SK-N-SH treated with all-trans-retinoic acid at 6 μM for 48 hours (cell line): ENCODE measurements at places on chromosomes 7 and 10.

- ATAC-seq = no peak
Observed at GRCh38 chr10:51743146-51743545, 43.8 kb upstream of the CSTF2T start.

GRCh38 chr7:115734641-115735040, 295.9 kb downstream of the TFEC start:
- no peak for ATAC-seq

DNA sequence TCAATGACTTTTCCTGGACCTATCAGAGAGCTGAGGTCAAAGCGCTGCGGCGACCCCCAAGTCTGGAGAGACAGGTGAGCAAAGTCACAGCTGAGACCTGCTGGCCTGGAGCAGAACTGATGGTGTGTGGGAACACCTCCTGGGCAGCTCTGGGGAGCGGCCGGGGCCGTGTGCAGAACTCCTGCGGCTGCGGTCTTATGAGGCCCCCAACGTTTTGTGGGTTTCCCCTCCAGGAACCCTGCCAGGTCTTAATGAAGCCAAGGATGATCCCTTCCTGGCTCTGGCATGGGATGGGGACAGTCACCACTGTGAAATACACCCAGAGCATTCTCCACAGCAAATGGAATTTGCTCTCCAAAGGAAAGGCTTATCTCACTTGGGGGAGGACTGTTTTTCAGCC, 26.1 kb downstream of the DPYSL4 start:
- no peak for ATAC-seq

DNA sequence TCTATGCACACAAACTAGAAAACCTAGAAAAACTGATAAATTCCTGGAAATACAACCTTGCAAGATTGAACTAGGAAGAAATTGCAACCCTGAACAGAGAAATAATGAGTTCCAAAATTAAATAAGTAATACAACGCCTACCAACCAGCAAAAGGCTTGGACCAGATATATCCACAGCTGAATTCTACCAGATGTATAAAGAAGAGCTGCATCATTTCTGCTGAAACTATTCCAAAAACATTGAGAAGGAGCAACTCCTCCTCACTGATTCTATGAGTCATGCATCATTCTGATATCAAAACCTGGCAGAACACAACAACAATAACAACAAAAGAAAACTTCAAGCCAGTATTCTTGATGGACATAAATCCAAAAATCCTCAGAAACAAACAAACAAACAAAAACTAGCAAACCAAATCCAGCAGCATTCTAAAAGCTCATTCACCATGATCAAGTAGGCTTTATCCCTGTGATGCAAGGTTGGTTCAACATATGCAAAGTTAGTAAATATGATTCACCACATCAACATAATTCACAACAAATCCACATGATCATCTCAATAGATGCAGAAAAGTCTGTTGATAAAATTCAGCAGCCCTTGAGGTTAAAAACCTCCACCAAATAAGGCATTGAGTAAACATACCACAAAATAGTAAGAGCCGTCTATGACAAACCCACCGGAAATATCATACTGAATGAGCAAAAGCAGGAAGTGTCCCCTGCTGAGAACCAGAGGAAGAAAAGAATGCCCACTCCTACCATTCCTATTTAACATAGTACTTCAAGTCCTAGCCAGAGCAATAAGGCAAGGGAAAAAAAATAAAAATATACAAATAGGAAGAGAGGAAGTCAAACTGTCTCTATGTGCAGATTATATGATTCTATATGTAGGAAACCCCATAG, 98.2 kb downstream of the PCDH15 start:
- ATAC-seq = no peak

DNA sequence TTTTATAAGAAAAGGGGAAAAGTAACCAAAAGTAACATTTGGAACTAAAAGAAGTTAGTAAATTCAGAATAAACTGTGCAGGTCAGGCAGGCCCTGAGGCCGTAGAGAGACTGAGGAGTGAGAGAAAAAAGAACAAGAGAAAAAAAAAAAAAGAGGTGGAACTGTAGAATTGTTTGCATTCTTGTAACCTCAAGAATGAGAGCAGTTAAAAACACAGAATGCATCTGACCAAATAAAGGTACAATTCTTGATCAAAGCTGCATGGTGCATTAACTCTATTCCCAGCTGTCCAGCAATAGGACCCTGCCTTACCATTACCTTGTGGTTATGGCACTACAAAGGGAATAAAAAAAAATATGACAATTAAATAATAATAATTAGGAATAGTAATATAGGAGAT, 170.1 kb upstream of the SEMA3A start:
- peak; percentile 64 for ATAC-seq

DNA sequence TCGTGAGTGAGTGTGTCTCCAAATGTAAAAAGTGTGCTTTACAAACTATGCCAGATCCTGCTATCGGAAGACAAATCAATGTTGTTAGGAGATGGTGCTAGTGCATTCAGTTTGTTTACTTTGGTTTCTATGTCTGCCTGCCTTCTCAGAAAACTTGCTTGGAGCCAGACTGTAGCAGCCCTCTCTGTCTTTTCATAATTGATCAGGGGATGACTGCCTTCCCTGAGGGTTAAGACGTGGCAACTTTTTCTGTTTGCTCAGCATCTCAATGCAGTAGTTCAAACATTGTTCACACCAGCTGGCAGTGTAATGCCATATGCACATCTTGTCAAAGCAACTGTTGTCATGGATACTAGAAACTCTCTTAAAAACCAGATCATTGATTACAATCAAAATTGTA, 118.5 kb downstream of the FOXP2 start:
- ATAC-seq = no peak

- no peak for ATAC-seq
Observed at GRCh38 chr7:143383642-143383957, 2.5 kb downstream of the ZYX start.

- ATAC-seq = no peak
Observed at GRCh38 chr7:5690931-5691473, 90.5 kb downstream of the RNF216 start.

DNA sequence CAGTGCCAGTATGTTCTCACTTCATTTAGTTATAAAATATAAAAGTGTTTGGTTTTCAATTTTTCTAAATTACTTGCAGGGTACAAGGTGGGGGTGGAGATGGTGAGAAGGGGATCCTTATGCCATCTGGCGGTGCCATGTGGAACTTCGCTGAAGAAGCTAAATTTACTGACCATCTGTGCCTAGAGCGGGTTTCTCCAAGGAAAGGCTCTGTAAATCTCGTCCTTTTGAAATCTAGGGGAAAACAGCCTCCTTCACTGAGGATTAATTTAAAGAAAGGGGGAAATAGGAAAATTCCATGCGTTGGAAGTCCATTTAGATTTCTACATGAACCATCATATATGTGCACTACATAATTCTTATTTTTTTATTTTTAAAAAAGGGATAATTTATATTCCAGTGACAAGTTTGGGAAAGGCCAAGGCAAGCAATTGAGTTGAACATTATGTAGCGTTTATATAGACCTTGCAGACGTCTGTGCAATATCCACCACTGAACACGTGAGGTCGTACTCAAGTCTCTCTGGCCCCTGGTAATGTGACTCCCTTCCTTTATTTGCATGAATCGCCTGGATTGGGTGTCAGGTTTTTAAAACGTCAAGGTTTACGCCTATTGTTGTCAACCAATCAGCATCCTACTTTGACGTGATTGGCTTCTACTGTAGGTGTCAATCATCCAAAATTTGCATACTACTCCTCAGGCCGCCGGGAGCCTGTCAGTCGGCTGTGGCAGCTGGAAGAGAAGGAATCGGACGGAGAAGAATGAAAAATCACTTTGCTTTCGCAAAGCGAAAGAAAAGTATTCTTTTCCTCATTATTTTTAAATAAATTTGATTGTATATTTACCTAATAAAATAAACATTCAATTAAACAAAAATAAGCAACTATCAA, 297.1 kb upstream of the NFE2L3 start:
- ATAC-seq = peak; percentile 50

- ATAC-seq = no peak
Observed at GRCh38 chr10:7111561-7111960, 299.3 kb downstream of the SFMBT2 start.

GRCh38 chr10:48791267-48791928, 106.7 kb downstream of the WDFY4 start:
- no peak for ATAC-seq

GRCh38 chr10:71211775-71212317, 524 bp upstream of the UNC5B start:
- ATAC-seq = no peak

DNA sequence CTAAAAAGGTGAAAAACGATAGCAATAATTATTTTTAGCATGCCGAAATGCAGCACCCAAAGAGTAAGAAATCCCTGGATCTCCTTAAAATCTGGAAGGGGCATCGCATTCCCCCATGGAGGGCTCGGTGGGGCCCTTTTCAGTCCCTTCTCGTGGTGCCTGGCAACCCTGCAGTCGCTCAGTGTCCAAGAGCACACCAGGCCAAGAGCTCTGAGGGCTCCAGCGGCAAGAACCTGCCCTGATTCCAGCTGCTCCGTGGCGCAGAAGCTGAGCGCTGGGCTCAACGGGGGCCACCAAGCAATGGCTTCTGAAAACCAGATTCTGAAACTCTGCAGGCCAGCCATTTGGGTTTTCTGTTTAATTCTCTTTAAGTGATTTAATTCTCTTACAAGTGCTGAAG, 131.2 kb downstream of the PRKAG2 start:
- ATAC-seq = no peak

GRCh38 chr10:106980495-106981451, 183.7 kb downstream of the SORCS1 start:
- no peak for ATAC-seq

GRCh38 chr10:44394696-44395381, 9.9 kb upstream of the CXCL12 start:
- ATAC-seq = no peak

DNA sequence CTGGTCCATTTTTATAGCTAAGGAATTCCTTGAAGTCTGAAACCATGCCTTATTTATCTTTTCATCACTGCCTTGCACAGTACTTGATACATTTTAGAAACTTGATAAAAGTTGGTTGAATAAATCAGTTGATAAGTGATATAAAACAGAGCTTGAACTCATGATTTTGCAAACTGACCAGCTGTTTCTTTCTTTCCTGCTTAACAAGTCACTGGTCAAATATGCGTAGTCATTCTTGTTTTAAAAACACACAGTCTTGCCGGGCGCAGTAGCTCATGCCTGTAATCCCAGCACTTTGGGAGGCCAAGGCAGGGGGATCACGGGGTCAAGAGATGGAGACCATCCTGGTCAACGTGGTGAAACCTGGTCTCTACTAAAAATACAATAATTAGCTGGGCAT, 6.3 kb downstream of the TPST1 start:
- ATAC-seq = no peak

GRCh38 chr10:116817178-116817577, 32.1 kb upstream of the ENO4 start:
- no peak for ATAC-seq

GRCh38 chr7:136446751-136447150, 421.7 kb upstream of the CHRM2 start:
- ATAC-seq = no peak

DNA sequence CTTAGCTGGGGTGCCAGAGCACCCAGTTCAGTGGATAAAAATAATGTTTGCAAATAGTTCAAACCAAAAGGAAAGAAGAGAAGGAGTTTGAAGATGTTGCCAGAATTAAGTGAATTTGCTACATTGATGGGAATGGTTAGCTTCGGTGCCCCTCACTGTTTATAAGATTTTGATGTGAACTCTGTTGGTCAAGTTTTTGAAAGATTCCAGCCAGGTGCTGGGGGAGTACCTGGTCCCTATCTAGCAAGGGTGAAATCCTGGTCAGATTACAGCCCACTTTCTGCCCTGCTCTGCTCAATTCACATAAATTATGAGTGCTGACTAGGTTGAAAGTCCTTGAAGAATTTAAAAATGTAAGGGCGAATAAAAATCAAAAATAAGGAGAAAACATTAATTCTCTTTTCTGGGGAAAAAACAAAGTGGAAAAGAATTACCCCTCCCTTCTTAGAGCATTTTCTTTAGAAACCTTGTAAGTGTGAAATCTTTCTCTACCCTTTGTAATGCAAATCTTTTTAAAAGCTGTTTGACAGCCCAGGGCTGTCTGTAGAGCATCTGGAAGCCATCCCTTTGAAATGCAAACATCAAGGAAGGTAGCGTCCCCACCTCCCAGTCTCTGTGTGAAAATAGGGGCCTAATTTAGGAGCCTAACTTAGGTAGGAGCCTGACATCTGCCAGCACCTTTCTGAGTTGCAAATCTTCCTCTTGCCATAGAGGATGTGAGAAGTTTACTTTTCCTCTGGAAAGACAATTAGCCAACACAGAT, 1.4 kb upstream of the GIMAP5 start:
- ATAC-seq = no peak

DNA sequence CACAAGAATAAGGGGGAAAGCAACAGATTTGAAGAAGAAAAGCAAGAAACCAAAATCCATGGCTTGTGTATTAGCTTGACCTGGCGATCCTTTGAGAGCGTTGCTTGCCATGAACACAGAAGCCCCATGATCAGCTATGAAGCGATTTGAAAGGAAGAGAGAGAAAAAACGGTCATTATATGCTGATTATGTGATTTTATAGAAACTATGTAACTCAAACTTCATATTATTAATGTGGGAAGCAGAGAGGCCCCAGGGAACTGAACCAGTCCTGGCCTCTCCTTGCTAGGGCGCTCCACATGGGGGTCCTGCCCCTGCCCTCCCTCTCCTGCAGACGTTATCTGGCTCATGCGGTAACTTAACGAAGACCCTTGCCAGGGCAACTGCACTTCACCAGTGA, 306.1 kb upstream of the ADARB2 start:
- no peak for ATAC-seq

GRCh38 chr10:86644152-86644793, 10.1 kb upstream of the OPN4 start:
- no peak for ATAC-seq

DNA sequence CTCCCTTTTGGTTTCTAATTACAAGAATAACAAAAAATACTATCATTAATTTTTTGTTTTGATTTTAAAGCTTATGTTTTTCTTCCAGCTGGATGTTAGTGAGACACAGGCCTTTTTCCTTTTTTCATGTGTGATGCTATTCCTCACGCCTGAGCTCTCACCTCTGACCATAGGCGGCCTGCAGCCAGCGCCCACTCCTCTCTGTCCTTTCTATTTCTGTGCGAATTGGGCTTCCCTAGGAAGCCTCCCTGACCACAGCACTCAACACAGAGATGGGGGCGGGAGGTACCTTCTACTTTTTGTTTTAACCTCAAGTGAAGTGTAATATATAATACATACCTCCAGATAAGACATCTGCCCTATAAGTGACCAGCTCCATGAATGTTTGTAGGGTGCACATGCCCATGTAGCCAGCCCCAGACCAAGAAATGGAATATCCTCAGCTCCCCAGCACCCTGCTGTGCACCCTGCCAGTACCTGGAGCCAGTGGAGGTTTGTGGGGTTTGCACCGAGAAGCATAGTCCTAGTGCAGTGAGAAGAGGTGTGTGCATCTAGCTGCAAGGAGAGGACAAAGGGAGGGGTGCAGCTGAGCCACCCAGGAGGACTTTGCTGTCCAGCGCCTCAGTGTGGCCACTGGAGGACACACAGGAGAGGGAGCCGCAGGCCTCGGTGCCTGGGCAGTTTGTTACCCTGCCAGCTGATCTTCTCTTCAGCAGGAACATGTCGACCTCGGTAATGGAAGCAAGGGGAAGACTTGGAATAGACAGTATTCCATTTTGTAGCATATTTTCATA, 38.5 kb downstream of the BNIP3 start:
- ATAC-seq = peak; percentile 45; the same call in 2 of the 3 replicates

- ATAC-seq = no peak
Observed at GRCh38 chr7:2997014-2997413, 46.7 kb downstream of the CARD11 start.
